ENCODE measurements at places on chromosomes 12 and 14.

GRCh38 chr14:32728976-32729375, 209.7 kb upstream of the NPAS3 start:
- peaks cover 2% of the 10 kb centered on the region for H3K27me3 ChIP-seq

GRCh38 chr12:100859063-100859627, 64.6 kb downstream of the ANO4 start:
- H3K27ac ChIP-seq: no peak overlapping the region
- H3K36me3 ChIP-seq: no peaks in the 10 kb centered on the region
- peaks cover 4% of the 10 kb centered on the region for H3K27me3 ChIP-seq

DNA sequence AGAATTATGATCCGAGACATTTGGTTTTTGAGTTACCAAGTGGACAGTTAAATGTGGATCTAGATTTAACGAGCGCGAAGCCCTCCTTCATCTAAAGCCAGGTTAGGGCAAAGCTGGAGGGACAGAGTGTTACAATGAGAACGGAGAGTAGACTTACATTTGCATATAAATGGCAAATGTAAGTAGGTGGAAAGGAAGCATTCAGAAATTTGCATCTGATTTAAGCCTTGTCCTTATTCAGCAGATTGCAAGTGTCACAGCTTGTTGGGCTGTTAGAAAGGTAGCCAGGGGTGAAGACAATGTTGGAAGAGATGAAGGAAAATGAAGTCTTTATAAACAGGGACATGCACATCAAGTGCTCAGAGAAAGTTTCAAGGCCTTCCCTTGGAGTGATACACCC, 806.2 kb downstream of the GALC start:
- no peak overlapping the region for H3K4me3 ChIP-seq
- no peak for DNase-seq
- no peaks in the 10 kb centered on the region for H3K27me3 ChIP-seq
- no peaks in the 10 kb centered on the region for H3K36me3 ChIP-seq
- H3K4me1 ChIP-seq: peaks cover 9% of the 10 kb centered on the region
- no peak overlapping the region for H3K27ac ChIP-seq

- H3K27ac ChIP-seq: no peak overlapping the region
- no peaks in the 10 kb centered on the region for H3K27me3 ChIP-seq
- H3K36me3 ChIP-seq: no peaks in the 10 kb centered on the region
Measured at GRCh38 chr12:7375145-7375543, 68.8 kb downstream of the CD163L1 start.

GRCh38 chr12:59847127-59847526, 251.3 kb downstream of the SLC16A7 start:
- no peaks in the 10 kb centered on the region for H3K27me3 ChIP-seq
- H3K27ac ChIP-seq: no peak overlapping the region
- H3K4me3 ChIP-seq: no peak overlapping the region
- H3K36me3 ChIP-seq: no peaks in the 10 kb centered on the region

DNA sequence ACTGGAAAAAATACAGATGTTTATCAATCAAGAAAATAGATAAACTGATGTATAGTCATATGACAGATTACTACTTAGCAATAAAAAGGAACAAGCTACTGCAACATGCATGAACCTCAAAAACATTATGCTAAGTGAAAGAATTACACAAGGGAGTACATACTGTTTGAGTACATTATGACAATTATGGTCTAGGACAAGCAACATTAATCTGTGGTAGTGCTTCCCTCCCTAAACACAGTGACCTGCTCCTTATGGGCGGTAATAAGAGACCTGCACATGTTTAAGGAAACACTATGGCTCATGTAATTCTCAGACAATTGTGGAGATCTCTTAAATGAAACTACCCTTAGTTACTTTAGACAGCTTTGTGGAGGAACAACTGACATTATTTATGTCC, 421.2 kb upstream of the FBXO33 start:
- H3K27me3 ChIP-seq: no peaks in the 10 kb centered on the region
- no peaks in the 10 kb centered on the region for H3K36me3 ChIP-seq
- H3K4me3 ChIP-seq: no peak overlapping the region
- H3K4me1 ChIP-seq: peaks cover 7% of the 10 kb centered on the region
- DNase-seq: no peak
- H3K27ac ChIP-seq: no peak overlapping the region

- DNase-seq: no peak
- H3K4me3 ChIP-seq: no peak overlapping the region
- H3K4me1 ChIP-seq: peaks cover 26% of the 10 kb centered on the region
- H3K36me3 ChIP-seq: peaks cover 23% of the 10 kb centered on the region
- no peak overlapping the region for H3K27ac ChIP-seq
- H3K27me3 ChIP-seq: no peaks in the 10 kb centered on the region
Measured at GRCh38 chr12:58882826-58883225, 37.5 kb downstream of the LRIG3 start.

DNA sequence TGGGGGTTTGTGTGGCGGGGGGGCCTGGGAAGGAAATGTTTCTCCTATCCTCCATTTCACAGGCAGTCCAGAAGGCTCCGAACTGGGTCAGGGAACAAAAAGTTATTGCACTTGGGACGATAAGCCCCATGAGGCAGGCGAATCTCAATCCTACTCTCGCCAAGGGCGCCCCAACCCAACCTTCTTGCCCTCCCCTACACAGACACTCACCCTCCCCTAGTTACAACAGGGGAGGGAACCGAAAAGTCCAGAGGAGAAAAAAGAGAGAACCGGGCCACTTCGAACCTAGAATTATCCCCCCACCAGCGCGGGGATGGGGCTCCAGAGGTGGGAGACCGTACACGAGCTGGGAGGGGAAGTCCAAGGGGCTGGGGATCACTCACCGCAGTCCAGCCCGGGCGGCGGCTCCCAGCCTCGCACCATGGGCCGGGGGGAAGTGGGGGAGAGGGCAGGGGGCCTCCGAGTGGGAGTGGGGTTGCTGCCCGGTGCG, 357 bp downstream of the HOMEZ start:
- peak overlapping the region; percentile 44 for H3K27ac ChIP-seq
- no peak for DNase-seq

DNA sequence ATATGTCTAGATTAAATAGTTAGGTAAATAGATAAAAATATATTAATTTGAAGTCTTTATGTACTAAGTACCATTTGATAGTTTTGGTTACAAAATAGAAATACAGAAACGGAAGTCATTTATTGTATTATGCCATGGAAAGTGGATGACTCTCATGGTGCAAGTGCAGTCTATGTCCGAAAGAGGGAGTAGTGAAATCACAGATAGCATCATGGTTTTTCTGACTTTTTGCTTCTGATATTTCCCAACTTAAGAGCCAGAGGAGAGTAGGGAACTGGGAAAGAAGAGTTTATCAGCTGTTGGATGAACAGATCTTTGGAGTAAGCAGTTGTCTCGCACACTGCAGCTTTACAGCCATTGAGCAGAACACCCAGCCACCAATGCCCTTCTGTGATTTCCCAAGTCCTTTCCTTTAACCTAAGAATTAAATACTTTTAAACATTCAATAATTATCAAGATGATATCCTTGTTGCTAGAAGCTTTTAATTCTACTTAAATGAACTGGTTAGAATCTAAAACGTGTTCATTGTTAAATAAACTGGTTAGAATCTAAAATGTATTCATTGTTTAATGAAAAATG, 18.4 kb upstream of the SRGAP1 start:
- H3K27ac ChIP-seq: no peak overlapping the region
- H3K4me3 ChIP-seq: no peak overlapping the region
- H3K36me3 ChIP-seq: no peaks in the 10 kb centered on the region
- H3K27me3 ChIP-seq: no peaks in the 10 kb centered on the region

DNA sequence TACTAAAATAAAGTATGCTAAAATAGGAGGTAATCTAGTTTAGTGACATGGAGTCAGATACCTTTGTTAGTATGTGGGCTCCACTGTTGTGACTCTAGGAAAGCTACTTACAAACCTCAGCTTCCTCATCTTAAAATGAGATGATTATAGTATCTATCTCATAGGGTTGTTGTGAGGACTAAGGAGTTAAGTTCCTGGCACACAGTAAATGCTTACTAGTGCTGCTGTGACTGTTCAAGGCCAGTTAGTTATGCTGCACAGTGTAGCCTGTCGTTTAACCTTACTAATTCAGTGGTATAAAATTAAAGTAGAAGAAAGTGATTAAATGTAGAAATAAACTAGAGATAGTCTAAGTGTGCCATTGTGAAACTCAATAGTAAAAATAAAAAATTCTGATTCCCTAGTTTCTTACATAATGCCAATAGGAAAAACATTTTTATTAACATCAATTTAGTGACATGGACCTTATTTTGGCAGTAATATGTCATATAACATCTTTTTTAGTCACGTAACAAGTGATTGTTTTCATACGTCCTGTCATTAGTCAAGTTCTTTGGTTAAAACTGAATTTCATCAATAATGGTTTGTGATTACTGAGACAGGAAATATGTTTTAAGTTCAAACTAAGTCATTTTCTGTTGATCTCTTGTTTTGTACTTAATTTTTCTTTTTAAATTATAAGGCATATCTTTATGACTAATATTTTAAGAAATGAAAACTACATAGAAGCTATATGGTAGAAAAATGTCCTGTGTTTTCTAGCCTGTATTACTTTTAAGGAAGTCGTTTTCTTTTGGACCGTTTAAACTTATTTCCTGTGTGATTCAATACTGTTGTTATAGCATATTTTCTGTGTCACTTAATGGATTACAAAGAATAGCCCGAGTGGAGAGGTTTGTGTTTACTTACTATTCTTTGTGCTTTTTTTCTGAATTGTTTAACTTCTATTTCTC, 74.0 kb downstream of the PCNX1 start:
- no peak for DNase-seq
- peaks cover 7% of the 10 kb centered on the region for H3K36me3 ChIP-seq
- H3K27me3 ChIP-seq: no peaks in the 10 kb centered on the region
- no peak overlapping the region for H3K27ac ChIP-seq

- H3K36me3 ChIP-seq: no peaks in the 10 kb centered on the region
- H3K27ac ChIP-seq: peak overlapping the region; percentile 48
- no peaks in the 10 kb centered on the region for H3K27me3 ChIP-seq
- H3K4me3 ChIP-seq: peak overlapping the region; percentile 68
Measured at GRCh38 chr12:121536054-121536898, 44.5 kb downstream of the KDM2B start.

- H3K27ac ChIP-seq: peak overlapping the region; percentile 72
- H3K36me3 ChIP-seq: no peaks in the 10 kb centered on the region
Measured at GRCh38 chr12:130702966-130703732, 12.9 kb downstream of the RIMBP2 start.

DNA sequence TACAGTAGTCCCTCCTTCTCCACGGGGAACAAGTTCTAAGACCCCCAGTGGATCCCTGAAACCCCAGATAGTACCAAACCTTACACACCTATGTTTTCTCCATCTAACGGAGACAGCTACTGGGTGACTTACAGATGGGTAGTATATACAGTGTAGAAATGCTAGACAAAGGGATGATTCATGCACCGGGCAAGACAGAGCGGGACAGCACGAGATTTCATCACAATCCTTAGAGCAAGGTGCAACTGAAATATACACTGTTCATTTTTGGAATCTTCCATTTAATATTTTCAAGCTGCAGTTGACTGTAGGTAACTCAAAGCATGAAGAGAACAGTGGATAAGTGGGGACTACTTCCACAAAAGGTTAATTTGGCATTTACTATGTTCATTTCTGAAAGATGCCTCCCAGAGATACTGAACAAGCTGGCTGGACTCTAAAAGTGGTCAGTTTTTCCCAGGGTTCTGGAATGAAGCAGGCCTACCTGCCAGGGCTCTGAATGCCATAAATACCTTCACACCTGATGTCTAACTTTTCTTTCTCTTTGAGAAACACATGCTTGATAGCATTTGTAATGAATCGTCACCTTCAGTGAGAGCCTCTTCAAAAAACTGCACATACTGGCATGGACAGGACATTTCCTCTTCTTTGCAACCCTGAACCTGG, 127.7 kb upstream of the FOXN3 start:
- H3K4me1 ChIP-seq: peaks cover 40% of the 10 kb centered on the region
- no peak for DNase-seq
- H3K4me3 ChIP-seq: no peak overlapping the region
- H3K27ac ChIP-seq: no peak overlapping the region
- H3K36me3 ChIP-seq: no peaks in the 10 kb centered on the region

- no peaks in the 10 kb centered on the region for H3K36me3 ChIP-seq
- no peaks in the 10 kb centered on the region for H3K4me1 ChIP-seq
- no peak overlapping the region for H3K4me3 ChIP-seq
- H3K27ac ChIP-seq: no peak overlapping the region
- no peaks in the 10 kb centered on the region for H3K27me3 ChIP-seq
- DNase-seq: no peak
Measured at GRCh38 chr12:29429999-29430715, 49.2 kb upstream of the ERGIC2 start.

GRCh38 chr12:111034083-111034885, 113.9 kb upstream of the MYL2 start:
- no peaks in the 10 kb centered on the region for H3K36me3 ChIP-seq
- H3K27me3 ChIP-seq: peaks cover 88% of the 10 kb centered on the region
- H3K4me1 ChIP-seq: peaks cover 20% of the 10 kb centered on the region
- H3K27ac ChIP-seq: no peak within 1 kb of the TSS
- peak; percentile 41 for DNase-seq

- H3K27ac ChIP-seq: no peak overlapping the region
- H3K27me3 ChIP-seq: peaks cover 48% of the 10 kb centered on the region
- H3K4me3 ChIP-seq: no peak overlapping the region
Measured at GRCh38 chr12:102939670-102940222, 17.7 kb upstream of the ASCL1 start.

- H3K4me3 ChIP-seq: no peak overlapping the region
- H3K27me3 ChIP-seq: no peaks in the 10 kb centered on the region
- no peak overlapping the region for H3K27ac ChIP-seq
- peaks cover 5% of the 10 kb centered on the region for H3K36me3 ChIP-seq
- H3K4me1 ChIP-seq: peaks cover 49% of the 10 kb centered on the region
Measured at GRCh38 chr12:63917864-63918799, 73.6 kb downstream of the SRGAP1 start.

GRCh38 chr14:20631880-20632389, 9.6 kb downstream of the OR6S1 start:
- peaks cover 38% of the 10 kb centered on the region for H3K4me1 ChIP-seq
- peaks cover 9% of the 10 kb centered on the region for H3K36me3 ChIP-seq
- no peak for DNase-seq
- peaks cover 97% of the 10 kb centered on the region for H3K27me3 ChIP-seq

DNA sequence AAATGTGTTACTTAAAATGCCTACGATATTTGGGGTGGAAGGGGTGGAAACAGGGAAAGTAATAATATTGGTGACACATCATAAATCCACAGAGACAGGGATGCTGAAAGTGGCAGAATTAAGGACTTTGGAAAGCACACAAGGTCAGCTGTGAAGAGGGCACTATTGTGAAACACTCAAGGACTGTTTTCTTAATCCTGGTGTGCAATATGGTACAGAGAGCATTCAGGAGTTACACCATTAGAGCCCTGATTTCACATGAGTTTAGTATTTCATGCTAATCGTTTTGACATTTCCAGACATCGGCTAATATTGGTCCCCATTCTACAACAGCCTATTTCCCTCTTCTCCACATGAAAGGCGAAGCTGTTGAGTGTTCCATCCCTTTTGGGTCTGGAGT, 219.2 kb downstream of the MSRB3 start:
- no peak overlapping the region for H3K27ac ChIP-seq
- no peak overlapping the region for H3K4me3 ChIP-seq
- DNase-seq: no peak
- peaks cover 34% of the 10 kb centered on the region for H3K4me1 ChIP-seq
- no peaks in the 10 kb centered on the region for H3K36me3 ChIP-seq
